ENCODE measurements at places on chromosomes 12 and 14.

DNA sequence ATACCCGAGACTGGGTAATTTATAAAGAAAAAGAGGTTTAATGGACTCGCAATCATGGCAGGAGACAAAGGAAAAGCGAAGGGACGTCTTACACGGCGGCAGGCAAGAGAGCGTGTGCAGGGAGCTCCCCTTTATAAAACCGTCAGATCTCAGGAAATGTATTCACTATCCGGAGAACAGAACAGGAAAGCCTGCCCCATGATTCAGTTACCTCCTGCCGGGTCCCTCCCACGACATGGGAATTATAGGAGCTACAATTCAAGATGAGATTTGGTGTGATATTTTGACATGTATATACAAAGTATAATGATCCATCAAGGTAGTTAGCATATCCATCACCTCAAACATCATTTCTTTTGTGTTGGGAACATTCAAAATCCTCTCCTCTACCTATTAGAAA, 2.3 kb upstream of the CDCA4 start:
- no peak for DNase-seq

DNA sequence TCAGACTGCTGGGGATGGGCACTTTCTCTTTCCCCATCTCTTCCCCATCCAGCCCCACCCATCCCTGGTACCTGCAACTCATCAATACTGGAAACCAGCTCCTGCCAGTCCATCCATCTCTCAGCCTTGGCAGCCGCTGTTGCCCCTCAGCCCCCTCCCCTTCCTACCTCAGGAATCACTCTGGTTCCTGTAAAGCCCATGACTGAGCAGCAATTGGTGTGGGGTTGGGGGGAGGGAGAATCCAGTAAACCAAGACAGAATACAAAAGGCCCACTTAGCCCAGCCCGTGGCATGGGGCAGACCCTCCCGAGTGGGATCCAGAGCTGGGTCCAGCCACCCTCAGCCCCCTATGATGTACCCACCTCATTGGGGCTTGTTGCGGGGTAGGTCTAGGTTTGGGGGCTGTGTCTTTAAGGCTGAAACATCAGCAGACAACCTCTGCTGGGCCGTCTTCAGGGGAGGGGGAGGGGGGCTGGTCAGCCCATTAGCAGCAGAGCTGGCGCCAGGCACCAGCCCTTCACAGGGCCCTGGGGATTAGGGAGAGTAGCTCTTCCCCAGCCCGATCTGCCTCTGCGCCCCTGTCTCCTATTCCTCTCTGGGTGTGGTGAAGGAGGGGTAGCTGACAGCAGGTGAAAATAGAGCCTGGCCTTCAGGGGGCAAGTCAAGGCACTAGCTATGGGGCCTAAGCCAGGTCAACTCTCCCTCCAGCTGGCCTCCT, 702 bp upstream of the PRPH start:
- no peak for DNase-seq

- no peak for DNase-seq
Observed at GRCh38 chr14:76117789-76118484, 33.8 kb upstream of the GPATCH2L start.

- DNase-seq: no peak
Observed at GRCh38 chr12:124165695-124166094, 129.2 kb upstream of the RFLNA start.

DNA sequence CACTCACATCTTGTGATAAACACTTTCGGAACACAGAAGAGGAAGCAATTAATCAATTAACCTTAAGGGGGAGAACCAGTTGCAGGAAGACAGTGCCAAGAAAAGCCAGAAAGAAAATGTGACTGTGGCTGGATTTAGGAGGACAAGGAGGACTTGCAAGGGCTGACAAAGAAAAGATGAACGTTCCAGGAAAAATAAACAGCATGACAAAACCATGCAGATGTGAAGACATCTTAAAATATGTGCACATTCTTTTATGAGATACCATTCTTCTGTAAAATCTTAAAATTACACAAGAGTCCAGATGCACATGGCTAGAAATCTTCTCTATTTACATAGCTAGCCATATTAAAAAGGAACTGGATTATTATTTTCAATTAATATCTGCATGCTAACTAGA, 33.4 kb downstream of the KITLG start:
- DNase-seq: no peak

DNA sequence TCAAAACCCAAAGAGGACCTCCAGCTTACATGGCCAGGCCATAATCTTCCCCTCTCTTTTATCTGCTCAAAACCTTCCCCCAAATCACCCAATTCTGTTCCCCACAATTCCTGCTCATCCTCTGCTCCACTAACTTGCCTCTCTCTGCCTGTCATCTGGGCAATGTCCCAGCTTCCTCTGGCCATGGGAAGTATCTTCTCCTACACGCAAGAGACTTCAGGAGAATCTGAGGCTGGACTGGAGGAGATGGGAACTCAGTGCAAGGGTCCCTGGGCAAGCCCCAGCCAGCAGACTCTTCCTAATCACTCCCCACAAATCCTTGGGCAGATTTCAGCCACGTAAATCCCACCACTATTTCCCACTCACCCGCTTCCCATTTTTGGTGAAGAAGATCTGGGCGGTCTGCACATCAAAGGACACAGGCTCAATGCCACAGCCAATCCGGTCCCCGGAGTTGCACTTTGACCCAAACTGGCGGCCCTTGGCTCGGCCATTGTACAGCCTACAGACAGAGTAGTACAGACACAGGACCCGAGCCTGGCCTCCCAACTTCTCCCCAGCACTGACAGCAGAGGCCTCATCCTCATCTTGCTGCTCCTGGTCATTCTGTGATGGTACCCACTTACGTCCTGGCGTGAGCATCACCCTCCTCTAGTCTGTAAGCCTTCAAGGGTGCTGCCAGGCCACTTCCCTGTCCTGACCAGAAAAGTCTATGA, 4.7 kb downstream of the SPRYD3 start:
- DNase-seq: no peak
